ENCODE measurements at places on chromosomes 7 and 10. TPM values are rescaled to one million over a fixed set of nuclear protein-coding genes. Genes with fewer than 3 reads are reported as not detected.

DNA sequence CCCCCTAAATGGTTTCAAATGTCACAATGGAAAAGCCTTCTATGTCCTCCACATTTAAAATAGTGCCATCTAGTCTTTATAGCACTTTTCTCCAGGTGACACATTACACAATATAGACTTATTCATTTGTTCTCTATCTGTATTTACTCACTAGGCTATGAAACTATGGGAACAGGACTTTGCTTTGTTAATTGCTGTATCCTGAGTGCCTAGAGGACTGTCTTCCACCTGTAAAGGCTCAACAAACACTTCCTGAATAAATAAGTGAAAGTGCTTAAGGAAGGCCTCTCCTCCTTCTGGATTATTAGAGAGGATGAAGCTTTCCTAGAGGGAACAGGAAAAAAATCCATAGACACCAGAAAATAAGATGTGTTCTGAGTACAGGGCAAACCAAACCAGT is 397.6 kb upstream of the LRRN3 start:
- no peak for DNase-seq

- no peak for DNase-seq
Measured at GRCh38 chr10:86709396-86710185, 41.3 kb downstream of the LDB3 start.

GRCh38 chr10:62036186-62037081 is 134.9 kb downstream of the ARID5B start:
- peak; percentile 5 for DNase-seq

DNA sequence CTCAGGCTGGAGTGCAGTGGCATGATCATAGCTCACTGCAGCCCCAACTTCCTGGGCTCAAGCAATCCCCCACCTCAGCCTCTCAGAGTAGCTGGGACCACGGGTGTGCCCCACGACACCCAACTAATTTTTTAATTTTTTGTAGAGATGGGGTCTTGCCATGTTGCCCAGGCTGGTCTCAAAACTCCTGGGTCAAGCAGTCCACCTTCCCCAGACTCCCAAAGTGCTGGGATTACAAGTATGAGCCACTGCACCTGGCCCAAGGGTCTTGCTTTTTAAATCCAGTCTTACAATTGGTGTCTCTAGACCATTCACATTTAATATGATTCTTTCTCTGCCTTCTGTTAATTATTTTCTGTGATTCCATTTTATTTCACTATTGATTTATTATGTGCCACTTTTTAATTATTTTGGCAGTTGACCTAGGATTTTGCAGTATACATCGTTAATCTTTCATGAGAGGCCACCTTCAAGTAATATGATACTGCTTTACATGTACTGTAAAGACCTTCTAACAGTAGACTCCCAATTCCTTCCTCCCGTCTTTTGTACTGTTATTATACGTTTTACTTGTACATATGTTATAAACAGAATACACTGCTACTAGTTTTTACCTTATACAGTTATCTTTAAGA is 18.7 kb downstream of the MMP21 start:
- no peak for DNase-seq

- no peak for DNase-seq
Measured at GRCh38 chr7:24870766-24871165, 109.2 kb downstream of the OSBPL3 start.

DNA sequence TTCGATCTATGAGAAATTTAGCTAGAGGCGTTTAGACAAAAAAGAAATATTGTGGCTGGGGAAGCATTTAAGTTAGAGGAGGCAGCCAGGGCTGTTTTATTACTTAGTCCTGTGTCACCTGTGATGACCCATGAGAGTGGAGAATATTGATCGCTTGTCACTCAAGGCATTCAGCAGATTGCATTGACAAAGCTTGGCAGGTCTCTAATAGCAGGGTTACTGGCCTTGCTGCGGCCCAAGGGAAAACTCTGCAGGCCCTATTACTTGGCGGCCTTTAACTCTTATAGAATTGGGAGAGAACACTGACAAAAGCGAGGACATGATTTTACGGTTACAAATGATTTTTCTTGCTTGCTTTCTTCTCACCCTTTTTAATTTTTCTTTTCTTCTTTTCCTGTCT is 473.5 kb downstream of the AUTS2 start:
- DNase-seq = no peak

DNA sequence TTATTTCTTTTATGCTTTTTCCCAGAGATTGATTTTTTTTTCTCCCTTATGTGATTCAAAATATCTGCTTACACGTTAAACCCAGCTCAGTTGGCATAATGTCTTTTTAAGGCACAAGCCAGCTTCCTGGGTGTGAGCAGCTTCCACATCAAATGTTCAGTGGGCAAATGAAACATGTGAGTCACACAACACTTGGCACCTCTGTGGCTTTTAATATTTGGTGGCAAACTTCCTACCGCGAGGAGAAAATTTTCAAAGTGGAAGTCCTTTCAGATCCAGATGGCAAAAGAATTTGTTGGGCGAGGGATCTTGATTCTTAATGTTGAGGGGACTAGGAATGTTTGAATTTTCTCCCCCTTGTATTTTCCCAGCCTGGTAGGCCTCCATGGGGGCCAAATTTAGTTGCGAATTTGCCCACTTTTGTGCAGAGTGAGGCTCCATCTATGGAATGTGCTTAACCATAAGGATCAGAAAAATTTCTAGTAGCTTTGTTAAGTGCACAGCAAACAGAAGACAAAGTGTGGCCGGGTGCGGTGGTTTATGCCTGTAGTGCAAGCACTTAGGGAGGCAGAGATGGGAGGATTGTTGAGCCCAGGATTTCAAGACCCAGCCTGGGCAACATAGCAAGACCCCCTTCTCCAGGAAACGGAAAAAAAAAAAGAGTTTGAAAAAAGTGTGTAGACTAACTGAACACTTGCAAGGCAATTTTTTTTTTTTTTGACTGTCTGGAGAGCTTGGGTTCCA is 31.0 kb downstream of the CUX1 start:
- no peak for DNase-seq

DNA sequence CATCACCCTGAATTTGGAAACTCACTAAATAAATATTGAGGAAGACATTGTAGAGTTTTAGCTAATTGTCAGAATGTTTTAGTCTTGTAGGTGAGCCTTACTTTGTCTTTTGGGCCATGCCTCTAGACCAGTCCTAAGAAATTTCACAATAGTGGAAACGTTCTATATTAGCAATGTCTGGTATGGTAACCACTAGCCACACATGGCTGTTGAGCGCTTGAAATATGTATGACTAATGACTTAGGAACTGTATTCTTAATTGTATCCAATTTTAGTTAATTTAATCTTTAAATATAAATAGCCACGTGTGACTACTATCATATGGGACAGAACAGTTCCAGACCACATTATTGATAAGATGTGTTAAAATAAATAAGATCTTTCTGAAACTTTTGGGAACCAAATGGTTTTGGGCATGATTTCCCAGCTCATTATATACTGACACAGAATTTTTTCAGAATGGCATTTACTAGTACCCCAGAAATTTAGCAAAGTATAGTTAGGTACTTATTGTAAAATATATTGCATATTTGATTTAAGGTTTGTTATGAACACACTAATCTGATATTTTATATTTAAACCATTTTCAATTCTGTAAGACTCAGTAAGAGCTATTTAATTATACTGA is 95.0 kb downstream of the VPS50 start:
- DNase-seq = peak; percentile 16

DNA sequence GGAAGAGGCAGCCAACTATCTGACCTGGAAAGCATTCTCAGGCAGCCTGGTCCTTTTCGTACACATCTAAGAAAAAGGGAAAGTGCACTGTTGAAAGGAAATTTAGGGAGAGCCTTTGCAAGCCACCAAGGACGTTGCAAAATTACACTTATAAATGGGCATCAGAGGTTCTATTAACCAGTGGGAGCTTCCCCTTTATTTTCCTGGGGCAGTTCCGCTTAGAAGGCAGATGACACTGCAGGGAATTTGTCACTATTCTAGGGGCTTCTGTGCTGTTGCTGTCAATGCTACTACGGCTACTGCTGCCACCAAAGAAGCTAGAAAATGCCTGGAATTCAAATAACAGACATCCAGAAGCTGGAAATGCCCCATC is 79.6 kb upstream of the AUTS2 start:
- no peak for DNase-seq

DNA sequence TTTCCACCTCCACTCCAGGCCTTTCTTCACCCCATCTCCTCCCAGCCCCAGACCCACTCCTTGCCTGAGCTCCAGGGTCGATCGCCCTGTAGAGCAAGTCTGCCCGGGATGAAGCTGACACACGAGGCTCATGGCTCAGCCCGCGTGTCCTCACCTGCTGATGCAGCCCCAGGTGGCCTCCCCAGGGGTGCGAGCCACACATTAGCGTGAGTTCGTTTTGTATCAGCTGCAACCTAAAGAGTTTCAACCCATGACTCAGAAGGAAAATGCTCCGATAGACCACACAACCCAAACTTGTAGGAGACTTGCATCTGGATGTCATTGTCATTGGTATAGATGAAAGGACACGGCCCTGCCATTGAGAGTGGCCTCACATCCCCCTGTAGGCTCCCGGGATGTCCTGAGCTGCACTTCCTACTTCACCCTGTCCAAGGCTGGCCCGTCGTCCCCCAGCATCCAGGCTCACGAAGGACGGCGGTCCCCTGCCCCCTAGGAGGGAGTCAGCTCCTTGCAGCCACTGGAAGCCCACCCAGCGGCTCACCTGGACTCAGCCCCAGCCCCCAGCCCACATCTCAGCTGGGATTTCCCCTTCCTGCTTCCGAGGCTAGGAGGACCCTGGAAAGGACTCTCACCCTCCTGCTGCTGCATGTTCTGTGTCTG is 97.7 kb downstream of the HTR5A start:
- DNase-seq = no peak

DNA sequence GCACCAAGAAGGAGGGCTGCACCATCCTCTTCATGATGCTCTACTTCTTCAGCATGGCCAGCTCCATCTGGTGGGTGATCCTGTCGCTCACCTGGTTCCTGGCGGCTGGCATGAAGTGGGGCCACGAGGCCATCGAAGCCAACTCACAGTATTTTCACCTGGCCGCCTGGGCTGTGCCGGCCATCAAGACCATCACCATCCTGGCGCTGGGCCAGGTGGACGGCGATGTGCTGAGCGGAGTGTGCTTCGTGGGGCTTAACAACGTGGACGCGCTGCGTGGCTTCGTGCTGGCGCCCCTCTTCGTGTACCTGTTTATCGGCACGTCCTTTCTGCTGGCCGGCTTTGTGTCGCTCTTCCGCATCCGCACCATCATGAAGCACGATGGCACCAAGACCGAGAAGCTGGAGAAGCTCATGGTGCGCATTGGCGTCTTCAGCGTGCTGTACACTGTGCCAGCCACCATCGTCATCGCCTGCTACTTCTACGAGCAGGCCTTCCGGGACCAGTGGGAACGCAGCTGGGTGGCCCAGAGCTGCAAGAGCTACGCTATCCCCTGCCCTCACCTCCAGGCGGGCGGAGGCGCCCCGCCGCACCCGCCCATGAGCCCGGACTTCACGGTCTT is 1.9 kb downstream of the FZD1 start:
- DNase-seq = no peak

The SHTN1 gene
- total RNA-seq = 8.8 TPM

The GRK5 gene
- total RNA-seq = 4.7 TPM

The FXYD4 gene
- not detected for total RNA-seq

The HMX2 gene
- total RNA-seq = not detected

The TBATA gene
- not detected for total RNA-seq

The LAMB1 gene
- 106 TPM for total RNA-seq

The NOM1 gene
- 25.4 TPM for total RNA-seq

The SHH gene
- not detected for total RNA-seq
